ENCODE measurements at places on chromosomes 5 and 9. TPM values are rescaled to one million over a fixed set of nuclear protein-coding genes. Genes with fewer than 3 reads are reported as not detected.

GRCh38 chr9:109423877-109424276 lies 74.2 kb downstream of the PTPN3 start:
- no peak for DNase-seq

- DNase-seq: peak; percentile 42
These were observed 520.0 kb downstream of the SPOCK1 start for GRCh38 chr5:136979131-136979530.

DNA sequence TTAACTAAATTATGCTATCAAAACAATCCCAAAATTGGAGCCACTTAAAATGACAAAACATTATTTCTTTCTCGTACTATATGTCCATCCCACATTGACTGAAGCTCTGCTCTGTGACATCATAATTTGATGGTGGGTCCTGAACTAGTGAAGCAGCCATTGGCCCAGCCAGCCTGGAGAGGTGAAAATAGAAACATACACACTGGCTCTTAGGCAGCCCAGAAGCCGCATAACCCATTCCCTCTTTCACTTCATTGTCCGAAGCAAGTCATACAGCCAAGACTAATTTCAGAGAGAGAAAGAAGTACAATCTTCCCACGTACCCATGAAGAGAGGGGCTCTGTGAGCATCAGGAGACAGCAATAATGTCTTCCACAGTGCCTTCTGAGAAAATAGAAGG lies 342.5 kb downstream of the NFIB start:
- DNase-seq: no peak

DNA sequence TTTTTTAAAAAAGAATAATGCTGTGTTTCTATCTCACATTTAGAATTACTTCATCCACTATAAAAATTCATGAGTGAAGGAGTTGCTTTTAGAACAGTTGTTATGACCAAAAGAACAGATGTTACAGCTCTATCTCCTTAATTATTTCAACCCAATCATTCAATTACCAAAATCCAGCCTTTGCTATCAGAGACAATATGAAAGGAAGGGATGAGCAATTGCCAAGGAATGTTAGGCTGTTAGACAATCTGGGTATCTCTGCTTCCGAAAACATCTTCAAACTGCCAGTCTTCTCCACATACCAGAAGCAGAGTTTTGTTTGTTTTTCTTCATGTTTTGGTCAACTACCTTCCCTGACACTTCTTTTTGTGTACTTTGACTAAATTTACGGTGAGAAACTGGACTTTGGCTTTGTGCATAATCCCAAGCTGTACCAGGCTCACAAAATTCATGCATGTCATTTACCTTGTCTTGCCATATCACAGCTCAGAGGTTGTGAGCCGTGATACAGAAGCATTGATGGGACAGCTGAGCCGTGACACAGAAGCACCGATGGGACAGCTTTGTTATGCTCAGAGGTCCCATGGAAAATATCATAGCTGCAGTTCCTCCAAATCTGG lies 405.5 kb downstream of the KIF4B start:
- no peak for DNase-seq

GRCh38 chr5:17243287-17244063 lies 26.0 kb downstream of the BASP1 start:
- DNase-seq: no peak

DNA sequence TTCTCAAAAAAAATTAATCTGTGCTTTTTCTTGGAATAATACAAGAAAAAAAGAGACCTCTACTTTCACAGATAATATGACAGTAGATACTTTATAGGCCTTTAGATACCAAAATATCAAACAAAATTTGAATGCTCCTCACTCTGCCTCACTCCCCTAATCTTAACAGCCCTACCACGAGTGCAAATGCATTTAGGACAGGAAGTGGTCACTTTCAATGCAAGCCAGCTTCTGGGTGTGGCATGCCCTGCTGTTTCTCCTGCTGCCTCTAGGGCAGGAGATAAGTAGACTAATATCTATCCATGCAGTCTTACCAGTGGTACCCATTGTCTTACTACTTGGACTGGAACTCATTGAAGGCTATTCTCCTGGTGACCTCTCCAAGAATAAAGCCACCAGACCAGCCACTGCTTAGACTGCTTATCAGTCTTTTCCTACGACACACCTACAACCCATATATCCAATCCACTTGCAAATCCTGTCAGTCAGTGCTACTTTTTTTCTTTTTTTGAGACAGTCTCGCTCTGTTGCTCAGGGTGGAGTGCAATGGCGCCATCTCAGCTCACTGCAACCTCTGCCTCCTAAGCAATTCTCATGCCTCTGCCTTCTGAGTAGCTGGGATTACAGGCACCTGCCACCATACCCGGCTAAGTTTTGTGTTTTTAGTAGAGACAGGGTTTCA lies 23.0 kb downstream of the FRRS1L start:
- peak; percentile 14 for DNase-seq

CBY3 gene
- not detected for total RNA-seq

DOCK2 gene
- 0.66 TPM for total RNA-seq

GABRA6 gene
- not detected for total RNA-seq

PIP5K1B gene
- total RNA-seq: 1.3 TPM

MOB3B gene
- total RNA-seq: 3.9 TPM

Measured in astrocyte (in vitro differentiated cells and primary cell).